ENCODE measurements at places on chromosomes 12 and 14. TPM values are rescaled to one million over a fixed set of nuclear protein-coding genes. Genes with fewer than 3 reads are reported as not detected.
A peak's percentile ranks its signal among the peaks of the same experiment; 100 is the strongest.

Gene SLC39A2
- total RNA-seq, result not detected

DNA sequence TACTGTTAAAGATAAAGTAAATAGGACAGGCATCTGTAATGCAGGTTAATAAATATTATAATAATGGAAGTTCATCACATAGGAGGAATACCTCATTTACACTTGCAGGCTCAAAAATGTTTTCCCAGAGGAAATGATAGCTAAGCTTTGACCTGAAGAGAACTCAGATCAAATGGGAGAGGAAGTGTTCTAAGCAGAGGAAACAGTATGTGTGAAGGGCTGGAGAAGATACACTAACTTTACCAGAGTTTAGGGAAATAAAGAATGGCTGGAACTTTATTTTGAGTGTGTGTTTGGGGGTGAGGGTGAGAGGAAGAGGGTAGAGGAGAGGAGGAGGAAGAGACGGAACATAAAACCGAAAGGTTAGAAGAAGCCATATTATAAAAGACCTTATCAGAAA is 34.0 kb upstream of the AP4S1 start:
- no peak for DNase-seq

GRCh38 chr14:69547701-69548348 is 26.8 kb downstream of the CCDC177 start:
- DNase-seq, result no peak

Gene ABHD4
- total RNA-seq, result 13.4 TPM

DNA sequence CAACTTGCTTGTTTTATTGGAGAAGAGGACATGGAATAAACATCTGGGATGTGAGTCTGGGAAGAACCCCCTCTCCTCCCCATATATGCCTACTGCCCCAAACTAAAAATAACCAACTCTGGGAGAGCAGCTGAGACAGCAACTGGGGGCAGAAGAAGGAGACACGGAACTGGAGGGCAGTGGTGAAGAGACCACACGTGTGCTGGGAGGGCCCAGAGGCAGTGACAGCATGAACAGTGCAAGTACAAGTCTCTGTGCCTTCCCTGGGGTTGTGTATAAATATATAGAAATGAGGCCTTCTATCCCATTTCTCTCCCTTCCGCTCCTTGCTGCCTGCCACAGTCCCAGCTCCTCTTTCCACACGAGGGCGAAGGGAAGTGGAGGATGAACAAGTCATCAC is 4.0 kb upstream of the KRT73 start:
- no peak for DNase-seq

GRCh38 chr12:25384893-25385248 is 134.1 kb upstream of the KRAS start:
- DNase-seq, result no peak

- no peak for DNase-seq
Observed at GRCh38 chr14:80167793-80168448, 43.4 kb downstream of the DIO2 start.

GRCh38 chr14:91732859-91733477 is 1.1 kb upstream of the CATSPERB start:
- DNase-seq, result peak; percentile 49

DNA sequence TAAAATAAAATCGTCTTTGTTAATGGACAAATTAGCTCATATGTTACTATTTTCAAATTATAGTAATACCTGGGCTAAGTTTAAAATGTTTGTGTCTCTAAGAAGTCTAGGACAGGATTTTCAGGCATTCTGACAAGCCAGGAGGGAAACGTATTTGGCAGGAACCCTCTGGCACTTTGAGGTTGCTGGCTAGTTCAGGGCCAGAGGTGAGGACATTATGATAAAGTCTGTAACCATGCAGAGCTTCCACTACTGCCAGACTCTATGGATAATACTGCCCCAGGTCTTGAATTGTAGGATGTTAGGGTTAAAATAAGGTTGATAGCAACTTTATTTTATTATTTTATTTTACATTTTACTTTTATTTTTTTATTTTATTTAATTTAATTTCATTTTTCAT is 56.4 kb downstream of the RPAP3 start:
- no peak for DNase-seq

DNA sequence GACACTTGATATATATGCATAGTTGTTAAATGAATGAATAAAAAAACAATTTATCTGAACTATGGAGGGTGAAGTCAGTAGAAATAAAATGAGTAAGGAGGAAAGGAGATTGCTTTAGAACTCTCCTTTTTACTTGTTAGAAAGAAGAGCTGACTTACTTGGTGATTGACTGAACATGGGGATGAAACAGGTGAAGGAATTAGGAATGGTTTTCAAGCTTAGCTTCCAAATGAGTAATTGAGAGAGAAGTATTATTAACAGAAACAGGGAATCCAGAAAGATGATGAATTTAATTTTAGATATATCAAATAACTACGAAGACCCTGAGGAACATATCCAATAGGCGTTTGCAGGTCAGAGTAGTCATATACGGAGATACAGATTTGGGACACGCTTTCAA is 33.6 kb upstream of the EMP1 start:
- DNase-seq, result no peak

- peak; percentile 11 for DNase-seq
Observed at GRCh38 chr12:128008341-128008740, 258.6 kb upstream of the TMEM132C start.

Gene LRRIQ1
- total RNA-seq, result under 0.01 TPM

GRCh38 chr12:132489078-132489601 is 811 bp upstream of the FBRSL1 start:
- DNase-seq, result peak; percentile 17

DNA sequence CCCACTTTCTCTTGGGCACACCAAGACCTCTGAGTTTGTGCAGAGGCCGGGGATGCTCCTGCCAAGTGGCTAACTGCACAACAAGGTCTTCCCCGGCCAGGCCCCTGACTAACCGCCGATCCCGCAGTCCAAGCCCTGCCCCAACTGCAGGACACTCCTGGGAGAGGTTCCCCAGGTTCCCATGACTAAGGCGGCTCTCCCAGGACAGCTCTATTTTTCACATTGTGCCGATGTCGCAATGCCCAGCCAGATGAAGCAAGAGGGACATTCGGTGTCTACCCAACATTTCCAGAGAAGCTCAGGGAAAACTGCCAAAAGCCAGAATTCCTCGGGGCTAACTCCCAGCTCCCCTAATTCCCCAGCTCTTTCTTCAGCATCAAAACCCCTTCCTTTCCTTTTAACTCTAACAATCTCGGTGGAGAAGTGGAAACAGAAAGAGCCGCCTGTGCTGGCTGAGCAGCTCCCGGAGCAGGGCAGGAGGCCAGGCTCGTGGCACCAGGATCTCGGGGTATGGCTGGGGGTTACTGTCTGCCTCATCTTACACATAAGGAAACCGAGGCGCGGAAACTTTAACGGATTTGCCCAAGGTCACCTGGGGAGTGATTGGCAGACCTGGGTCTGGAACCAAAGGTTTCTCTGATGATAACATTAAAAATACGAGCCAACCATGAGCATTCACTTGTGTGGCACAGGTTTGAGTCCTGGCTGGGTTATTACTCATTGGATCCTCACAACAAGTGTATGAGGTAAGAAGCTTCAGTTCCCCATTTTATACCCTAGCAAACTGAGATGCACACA is 318.2 kb downstream of the BCL11B start:
- DNase-seq, result peak; percentile 7

GRCh38 chr12:2692080-2692479 is 102.7 kb upstream of the FKBP4 start:
- no peak for DNase-seq

Gene KRT73
- total RNA-seq, result not detected

Gene ANG
- 1.7 TPM for total RNA-seq

DNA sequence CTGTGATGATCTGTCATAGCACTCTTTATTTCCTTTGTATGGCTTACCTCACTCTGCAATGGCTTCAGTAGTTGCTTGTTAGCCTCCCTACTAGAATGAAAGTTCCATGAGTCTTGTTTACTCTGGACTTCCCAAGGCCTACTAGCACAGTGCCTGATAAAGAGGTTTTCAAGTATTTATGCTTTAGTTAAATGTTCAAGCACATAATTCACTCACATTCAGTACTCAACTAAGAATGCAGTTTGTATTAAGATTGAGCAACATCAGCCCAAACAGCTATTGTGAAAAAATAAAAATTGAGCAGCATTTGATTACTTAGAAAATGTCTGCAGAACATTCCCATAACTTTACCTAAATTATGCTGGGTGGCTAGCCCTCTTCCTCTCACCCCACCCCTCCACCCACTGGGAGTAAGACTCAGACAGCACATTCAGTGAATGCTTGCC is 158.9 kb upstream of the AMIGO2 start:
- DNase-seq, result peak; percentile 63

GRCh38 chr12:114671443-114672411 is 12.2 kb downstream of the TBX3 start:
- DNase-seq, result peak; percentile 79

- DNase-seq, result peak; percentile 72
Observed at GRCh38 chr12:59036347-59036746, 116.0 kb upstream of the LRIG3 start.

GRCh38 chr12:5123921-5124320 is 80.2 kb downstream of the KCNA5 start:
- DNase-seq, result no peak

Gene SLC25A21
- total RNA-seq, result 0.97 TPM

Gene DGLUCY
- 39.7 TPM for total RNA-seq

Gene IL22
- not detected for total RNA-seq

GRCh38 chr12:113298861-113299545 is 35.9 kb downstream of the SLC8B1 start:
- no peak for DNase-seq

GRCh38 chr12:64221651-64222008 is 466 bp downstream of the KICS2 start:
- peak; percentile 78 for DNase-seq

Gene CCNB1IP1
- total RNA-seq, result 49.7 TPM

Data from fibroblast of villous mesenchyme (primary cell).